ENCODE measurements at places on chromosomes 2 and 18. TPM values are rescaled to one million over a fixed set of nuclear protein-coding genes. Genes with fewer than 3 reads are reported as not detected.

HOXD9 gene
- not detected for total RNA-seq

- DNase-seq: no peak
Measured at GRCh38 chr2:158818511-158818910, 23.4 kb downstream of the DAPL1 start.

DNA sequence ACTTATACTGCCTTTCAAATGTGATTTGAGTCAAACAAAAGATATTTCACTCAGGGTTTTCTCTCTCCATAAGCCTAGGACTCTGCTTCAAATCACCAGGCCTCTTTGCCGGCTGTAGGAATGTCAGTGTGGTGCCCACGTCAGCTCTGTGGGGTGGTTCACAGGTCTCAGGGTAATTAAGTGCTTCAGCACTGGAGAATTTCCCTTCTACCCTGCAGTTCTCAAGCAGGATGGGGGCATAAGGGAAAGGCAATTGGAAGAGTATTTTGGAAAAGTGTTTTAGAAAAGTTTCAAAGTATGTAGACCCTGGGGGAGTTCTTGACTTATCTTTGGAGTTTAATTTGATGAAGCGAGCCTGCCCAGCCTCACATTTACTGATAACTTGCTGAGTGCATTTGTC, 9.6 kb downstream of the CNGA3 start:
- no peak for DNase-seq

DNA sequence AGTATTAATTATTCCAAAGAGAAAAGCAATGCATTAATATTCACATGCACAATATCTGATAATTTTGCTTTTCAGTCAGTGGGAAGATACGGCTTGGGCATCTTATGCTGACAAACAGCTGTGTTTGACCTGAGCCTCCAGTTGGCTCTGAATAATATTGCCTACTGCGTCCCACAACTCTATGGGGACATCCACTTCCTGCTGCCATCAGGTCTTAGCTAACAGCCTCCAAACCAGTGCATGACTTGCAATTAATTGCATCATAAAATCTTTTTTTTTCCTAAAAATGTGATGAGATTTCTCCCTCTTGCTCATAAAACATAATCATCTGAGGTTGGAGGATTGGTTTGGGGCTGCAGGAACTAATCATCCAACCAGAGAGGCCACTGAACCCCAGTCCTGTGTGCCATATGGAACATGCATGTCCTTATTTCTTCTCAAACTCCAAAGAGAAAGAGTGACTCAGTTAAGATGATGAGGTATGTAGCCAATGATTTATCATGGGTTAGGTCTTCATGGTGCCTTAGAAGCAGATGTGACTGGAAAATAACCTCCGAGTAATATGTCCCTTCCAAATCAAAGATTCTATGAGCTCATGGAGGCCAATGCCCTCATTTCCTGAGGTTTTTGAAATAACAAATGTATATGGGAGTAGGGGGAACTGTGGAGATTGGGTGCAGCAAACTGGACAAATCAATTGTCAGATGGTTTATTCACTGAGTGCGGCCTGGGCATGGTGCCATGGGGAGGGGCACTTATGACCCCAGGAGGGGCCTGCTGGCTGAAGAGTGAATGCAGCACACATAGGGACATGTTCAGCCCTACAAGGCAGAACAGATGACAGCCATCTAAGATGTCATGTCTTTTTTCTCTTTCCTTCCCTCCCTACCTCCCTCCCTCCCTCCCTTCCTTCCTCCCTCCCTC, 39.4 kb downstream of the EDAR start:
- no peak for DNase-seq

DNA sequence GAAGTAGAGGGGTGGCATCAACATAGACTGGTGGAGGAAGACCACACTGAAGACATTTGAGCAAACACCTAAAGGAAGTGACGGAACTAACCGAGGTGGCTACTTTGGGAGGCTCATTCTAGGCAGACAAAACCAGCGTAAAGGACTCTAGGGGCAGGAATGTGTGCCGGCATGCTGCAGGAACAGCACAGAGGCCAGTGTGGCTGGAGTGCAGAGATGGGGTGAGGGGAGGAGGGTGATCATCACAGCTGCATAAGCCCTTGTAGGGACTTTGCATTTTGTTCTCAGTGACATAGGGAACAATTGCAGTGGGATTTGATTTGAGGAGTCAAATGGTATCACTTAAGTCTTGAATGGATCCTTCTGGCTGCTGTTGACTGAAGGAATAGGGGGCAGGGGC, 253.5 kb downstream of the NCKAP5 start:
- no peak for DNase-seq

CYP26B1 gene
- not detected for total RNA-seq

DNA sequence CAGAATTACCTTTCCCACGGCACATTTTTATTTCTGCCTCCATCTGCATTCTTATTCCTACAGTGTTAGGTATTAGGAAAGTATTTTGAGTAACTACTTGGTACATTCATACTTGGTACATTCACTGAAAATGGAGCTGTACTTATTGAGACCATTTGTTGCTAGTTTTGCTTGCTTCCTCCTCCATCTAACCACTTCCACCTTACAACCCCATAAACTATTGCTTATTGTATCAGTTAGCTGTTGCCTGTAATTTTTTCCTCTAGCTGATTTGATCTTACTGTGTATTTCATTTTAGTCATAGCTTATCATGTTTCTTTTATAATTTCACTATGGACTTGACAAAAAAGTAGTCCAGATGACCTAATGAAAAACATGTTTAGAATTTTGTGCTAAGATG, 50.7 kb downstream of the AFTPH start:
- no peak for DNase-seq

DNA sequence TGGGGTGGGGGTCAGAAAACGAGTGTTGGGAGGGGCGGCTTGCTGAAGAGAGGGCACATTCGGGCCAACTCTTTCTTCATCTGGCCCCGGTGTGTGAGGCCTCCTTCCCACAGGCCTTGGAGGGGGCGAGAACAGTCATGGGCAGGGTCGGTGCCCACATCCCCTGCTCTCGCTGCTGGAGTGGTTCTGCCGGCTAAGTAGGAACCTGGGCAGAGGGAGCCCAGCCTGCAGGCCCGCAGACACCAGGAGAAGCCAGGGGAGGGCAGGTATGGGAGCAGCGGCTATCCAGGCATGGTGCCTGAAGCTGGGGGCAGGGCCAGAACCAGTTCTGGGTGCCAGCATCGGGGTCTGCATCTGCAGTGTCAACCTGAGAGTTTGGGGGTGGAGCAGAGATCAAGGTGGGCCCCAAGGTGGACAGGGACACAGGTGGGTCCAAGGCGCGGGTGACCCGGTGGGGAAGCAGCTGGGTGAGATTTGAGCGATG, 46.6 kb upstream of the HPCAL1 start:
- no peak for DNase-seq

- peak; percentile 65 for DNase-seq
Measured at GRCh38 chr18:12327510-12328178, 19.6 kb downstream of the TUBB6 start.

DNA sequence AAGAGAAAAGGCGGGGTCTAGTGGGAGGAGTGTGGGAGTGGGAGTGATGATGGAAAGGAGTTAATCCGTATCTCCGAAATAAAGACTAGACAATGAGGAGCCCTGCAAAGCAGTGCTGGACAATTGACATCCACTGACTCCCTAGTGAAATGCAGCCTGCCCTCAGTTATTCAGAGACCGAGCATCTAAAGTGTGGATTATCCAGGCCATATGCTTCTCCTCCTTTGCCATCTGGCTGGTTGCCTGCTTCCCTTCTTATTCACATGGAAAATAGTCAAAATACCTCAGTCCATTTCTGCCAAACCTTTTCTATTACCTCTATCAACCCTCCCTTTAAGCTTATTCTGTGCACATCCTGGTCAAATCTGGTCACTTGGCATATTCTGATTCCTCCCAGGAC, 288.8 kb upstream of the SIX3 start:
- DNase-seq: no peak

DNA sequence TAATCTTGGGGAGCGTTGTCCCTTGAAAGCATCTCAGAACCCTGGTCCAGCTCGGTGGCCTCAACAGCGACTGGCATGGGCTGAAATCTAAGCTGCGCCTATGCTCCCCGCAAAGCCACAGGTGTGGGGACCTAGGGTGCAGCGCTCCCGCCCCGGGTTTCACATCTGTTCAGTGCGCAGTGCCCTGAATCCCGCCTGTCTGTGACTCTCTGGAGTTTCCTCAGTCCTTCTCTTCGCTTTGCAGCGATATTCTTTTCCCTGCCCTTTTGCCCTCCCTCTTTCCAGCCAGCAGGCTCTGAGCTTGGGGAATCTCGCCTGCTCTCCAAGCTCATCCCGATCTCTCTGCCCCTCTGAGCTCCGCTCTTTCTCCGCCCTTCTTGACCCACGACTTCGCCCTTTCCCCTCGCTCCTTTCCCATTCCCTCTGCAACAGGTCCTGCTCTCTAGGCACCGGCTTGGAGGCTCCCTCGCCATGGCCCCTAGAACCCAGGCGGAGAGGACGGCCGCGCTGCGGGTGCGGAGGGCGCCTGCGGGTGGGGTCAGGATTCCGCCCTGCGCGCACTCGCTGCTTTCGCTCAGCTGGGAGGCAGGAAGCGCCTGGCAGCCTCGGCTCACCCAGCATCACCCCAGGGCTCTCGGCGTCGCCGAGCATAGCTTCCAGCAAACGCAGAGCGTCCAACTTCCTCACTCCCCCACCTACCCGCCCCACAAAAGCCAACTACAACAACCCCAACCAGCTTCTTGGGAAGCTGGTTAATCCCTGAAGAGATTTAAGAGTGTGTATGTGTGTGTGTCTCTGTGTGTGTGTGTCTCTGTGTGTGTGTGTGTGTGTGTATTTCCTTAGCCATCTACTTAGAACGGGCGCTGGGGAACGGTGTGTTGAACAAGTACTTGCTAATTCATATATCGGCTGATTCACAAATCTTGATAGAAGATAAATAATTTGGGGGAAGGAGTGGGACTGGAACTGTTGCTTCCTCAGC, 1.1 kb downstream of the GRP start:
- DNase-seq: no peak

DNA sequence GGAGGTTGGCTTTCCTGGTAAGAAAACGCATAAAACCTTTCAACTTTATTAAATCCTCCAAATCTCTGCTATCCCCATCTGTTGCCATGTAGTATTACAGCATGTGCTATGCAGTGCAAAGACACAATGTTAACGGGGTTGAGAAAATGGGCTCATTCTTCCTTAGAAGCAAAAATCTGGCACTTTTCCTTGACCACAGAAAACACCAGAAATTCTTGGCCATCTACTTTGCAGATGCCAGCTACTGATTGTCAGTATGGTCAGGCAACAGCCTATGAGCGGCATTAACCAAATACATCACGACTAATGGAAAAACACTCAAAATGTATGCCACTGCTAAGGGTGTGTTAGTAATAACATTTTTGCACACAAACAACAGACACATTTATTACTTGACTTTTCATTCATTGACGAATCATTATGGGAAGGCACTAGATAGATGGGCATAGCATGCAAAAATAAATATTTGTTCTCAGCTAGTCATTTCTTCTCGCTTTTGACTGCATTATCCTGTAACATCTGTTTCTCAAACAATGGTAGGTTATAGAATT, 65.2 kb upstream of the CRIM1 start:
- no peak for DNase-seq

DNAJC5G gene
- 0.39 TPM for total RNA-seq

DNA sequence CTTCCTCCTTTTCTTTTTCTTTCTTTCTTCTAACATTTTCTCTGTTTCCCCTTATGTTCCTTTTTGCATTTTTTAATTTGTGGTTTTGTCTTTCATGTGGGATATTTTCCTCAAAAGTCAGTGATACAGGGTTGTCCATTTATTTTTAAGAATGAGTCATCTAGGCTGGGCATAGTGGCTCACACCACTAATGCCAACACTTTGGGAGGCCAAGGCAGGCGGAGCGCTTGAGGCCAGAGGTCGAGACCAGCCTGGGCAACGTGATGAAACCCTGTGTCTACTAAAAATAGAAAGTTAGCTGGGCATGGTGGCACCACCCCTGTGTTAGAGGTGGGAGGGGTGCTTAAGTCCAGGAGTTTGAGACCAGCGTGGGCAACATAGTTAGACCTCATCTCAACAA, 35.8 kb downstream of the KATNAL2 start:
- no peak for DNase-seq

DNA sequence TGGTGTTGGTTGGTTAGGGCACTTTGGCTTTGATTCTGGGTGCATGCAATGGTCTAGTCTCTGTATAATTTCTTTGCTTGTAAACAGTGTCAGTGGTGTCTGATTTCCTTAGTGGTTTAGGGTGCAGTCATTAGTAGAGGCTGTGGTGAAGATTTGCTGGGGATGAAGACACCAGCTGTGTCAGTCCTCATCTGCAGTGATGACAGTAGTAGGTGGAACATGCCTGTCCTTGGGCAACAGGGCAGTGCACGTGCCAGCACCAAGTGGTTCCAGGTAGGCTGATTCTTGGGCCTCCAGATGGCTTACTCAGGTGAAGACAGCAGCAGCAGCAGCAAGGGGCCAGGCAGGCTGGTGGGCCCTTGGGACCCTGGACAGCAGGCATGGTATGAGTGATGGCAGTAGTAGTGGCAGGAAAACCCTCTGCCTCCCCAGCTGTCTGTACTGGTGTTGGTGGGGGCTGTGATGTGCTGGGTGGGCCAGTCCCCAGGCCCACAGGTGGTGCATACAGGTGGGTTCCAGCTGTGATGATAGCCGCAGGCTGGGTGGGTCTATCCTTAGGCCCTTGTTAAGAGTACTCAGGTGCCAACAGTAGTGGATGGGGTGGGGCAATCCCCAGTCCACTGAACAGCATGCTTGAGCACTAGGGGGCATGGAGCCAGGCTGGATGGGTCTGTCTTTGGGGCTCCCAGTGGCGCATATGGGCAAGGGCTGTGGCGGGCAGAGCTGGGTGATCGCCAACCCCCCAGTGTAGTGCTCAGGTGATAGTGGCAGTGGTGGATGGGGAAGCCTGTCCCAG, 140.7 kb upstream of the THUMPD2 start:
- DNase-seq: no peak

DNA sequence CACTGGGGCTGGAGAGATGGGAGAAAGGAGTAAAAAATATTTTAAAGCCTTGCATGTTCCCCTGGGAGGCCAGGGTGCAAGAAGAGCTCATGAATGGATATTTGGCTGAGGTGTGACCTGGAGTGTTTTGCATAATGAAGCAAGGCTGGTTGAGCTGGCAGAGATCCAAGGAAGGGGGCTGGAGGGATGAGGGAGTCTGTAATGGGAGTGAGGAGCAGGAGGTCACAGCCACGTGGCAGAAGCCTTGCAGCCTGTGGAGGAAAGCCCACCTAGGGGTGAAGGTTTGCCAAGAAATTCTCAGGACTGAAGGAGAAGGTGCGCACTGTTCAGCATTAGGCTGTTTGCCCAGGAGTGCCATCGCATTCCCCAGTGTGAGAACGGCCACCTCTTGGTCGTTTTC, 40.3 kb upstream of the ATP8B1 start:
- no peak for DNase-seq

- no peak for DNase-seq
Measured at GRCh38 chr2:7190587-7191324, 273.5 kb downstream of the RNF144A start.

- DNase-seq: no peak
Measured at GRCh38 chr18:61980355-61980754, 87.5 kb upstream of the RNF152 start.
